Cerebellar cortex (tissue), 1 donor: ENCODE measurements at places on chromosomes 4 and X.

DNA sequence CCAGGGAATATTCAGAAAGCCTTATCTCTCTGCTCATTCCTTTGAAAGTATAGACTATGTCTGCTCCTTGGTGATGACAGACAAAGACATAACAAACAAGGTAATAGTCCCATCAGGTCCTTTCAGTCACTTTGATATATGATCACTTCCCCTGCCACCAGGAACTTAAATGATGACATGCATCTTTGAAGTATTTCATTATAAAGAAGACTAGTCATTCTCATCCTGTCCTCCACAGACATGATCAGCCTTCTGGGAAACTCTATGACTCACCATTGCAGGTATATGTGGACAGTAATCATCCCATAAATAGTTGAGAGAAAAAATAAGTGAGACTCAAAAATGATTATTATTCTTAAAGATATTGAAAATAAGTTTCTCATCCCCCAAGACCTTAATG is 117.5 kb upstream of the VCX2 start:
- no peak for DNase-seq

DNA sequence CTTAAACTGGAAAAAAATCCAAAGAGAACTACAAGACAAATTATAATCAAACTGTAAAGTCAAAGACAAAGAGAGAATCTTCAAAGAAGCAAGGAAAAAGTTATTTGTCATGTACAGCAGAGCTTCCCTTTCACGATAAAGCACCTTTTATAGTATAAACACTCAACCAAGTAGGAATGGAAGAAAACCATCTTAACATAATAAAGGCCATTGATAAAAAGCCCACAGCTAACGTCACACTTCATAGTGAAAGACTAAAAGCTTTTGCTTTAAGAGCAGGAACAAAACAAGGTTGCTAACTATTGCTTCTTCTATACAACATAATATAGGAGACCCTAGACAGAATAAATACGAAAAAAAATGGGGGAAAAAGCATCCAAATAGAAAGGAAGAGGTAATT is 595.7 kb upstream of the POU3F4 start:
- DNase-seq, result no peak

DNA sequence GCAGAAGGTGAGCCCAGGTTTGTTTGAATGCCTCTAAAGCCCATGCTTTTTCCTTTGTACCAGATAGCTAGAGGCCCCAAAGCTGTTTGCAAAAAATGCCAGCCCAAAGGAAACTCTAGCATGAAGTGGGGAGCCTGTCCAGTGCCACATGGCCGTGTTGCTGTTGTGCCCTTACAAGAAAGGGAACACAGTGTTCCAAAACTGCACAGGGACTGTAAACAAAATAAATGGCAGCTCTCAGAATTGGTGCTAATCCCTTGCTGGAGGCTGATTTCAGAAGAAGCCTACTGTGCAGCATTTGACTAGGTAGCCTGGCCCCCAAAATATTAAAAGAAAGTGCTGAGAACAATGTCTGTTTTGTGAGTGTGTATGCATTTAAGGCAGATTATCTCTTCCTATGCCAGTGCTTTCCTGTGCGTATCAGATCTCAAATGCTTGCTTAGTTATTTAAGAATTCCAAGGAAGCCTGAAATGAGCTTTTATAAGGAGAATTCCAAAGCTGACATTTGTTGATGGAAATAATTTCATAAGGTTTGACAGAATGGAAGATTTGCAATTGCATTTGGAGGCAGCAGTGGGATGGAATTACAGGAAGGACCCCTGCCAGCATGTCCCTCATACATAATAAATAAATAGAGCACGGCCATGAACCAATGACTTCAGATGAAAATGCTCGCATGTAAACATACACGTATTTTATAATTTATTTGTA is 115.7 kb downstream of the IRF2 start:
- DNase-seq, result peak; percentile 8

- DNase-seq, result no peak
Observed at GRCh38 chr4:13126976-13127910, 356.9 kb downstream of the RAB28 start.

- no peak for DNase-seq
Observed at GRCh38 chrX:112056886-112057285, 25.7 kb downstream of the TRPC5 start.

DNA sequence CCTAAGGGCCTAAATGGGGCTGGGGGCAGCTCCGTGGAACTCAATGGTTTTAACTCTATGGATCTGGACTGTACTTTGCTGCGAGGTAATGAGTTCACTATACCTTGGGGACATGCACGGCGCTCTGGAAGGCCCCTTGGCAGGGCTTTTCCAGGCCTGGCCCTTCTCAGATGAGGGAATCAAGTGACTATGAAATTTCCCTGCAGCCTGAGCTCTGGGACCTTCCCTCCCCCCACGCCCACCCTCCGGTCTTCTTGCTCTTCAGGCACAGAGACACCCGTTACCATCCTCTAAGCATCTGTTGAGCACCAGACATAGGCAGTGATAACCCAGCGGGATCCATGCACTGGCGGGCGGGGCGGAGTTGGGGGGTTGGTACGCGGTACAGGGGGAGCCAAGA is 109.2 kb downstream of the PSAPL1 start:
- no peak for DNase-seq

- DNase-seq, result no peak
Observed at GRCh38 chrX:24767557-24767956, 73.8 kb downstream of the POLA1 start.

DNA sequence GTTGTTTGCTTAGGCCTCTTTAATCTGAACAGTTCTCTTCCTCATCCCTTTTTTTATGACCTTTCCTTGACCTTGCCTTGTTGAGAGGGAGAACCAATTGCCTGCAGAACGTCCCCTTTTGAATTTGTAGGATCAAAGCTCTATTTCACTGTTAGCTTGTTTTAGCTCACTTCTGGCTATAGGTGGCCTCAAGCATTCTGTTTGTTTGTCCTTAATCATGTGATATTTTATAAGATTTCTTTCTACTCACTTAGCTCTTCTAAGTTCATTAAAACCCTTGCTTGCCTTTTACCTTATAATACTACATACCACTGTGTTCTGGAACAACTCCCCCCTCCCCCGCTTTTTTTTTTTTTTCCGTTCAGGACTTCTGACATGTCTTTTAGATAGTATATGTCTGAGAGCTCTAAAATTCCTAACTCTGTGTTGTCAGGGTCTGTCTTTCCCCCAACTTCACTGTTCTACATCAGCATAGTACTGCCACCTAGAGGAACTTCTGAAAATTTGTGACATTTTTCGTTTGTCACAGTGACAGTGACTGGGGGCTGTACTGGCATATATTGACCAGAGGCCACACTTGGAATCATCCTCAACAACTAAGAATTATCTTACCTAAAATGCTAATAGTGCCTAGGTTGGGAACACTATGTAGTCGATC is 128.5 kb downstream of the LARP7 start:
- DNase-seq, result peak; percentile 41

DNA sequence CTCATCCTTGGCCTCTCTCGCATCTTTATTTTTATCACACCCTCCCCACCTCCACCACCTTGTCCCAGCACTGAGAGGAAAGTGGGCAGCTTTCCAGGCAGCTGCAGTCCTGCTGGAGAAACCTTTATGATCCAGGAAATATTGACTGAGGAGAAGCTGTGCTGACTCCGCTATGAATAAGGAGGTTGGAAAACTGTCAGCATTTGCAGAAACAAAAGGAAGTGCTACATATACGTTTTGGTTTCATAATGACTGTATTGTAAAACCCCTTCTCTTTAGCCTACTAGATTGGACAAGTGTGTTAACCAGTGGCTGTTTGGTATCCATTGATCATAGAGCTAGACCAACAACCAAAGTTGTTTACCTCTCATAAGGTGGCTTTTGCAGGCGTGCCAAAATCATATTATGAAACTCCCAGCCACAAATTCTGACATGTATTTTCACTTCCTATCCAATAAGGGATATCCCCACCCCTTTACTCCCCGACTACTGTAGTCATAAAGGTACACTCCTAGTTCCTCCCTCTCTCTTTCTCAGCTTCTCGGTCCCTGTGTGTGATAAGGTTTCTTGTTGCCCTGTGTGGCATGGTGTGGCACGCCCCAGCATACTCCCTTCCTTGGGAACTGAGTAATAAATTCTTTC is 88.4 kb downstream of the GPR143 start:
- no peak for DNase-seq

DNA sequence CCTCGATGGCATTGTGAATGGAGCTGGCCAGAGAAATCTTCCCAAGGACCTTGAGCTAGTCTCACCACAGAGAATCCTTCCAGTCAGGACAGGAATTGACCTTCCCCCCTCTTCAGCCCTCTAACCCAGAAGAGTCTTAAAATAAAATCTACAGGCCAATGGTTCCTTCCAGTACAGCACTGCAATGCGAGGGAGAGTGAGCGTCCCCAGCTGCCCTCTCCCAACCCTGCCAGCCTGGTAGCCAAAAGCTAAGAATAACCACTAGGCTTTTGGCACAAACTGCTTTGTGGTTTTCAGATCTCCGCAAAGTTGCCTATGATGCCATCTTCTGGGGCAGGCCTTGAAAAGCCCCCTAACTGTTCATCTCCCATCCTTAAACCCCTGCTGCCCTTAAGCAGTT is 175.1 kb downstream of the AR start:
- DNase-seq, result no peak

DNA sequence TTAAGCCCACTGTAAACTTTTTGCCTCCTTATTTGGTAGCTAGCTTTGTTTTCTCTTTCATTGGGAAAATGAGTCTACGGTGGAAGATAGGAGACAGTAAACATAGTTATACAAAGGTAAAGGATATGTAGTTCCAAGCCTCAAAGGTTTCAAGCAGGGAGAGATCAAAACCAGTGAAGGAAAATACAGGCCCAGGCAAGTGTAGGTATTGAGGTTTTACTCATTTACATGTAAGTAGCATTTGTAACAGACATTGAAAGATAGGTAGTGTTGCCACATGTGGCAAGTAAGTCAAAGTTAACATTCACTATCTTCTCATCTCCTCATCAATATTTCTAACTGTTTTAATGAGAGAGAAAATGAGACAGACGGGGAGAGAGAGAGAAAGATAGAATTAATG is 136.5 kb downstream of the RTL3 start:
- no peak for DNase-seq

GRCh38 chrX:129953334-129953648 is 29.1 kb upstream of the BCORL1 start:
- DNase-seq, result no peak

DNA sequence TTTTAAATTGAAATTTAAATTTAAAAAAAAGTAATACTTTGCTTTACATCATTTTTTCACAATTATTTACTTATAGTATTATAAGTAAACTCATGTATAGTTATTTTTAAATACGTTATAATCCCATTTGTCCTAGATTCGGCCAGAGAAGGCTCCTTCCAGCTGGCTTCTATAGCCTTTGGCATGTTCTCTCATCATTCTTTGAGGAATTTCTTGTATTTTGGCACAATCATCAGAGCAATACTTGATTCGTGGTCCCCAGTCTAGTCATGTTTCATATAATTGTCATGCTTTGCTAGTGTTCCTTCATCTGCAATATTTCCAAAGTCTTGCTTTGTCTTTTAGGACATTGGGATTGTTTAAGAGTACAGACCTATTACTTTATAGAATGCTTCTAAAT is 1037.9 kb upstream of the AGA start:
- DNase-seq, result peak; percentile 9

GRCh38 chrX:118345045-118345463 is 852 bp upstream of the WDR44 start:
- DNase-seq, result no peak

DNA sequence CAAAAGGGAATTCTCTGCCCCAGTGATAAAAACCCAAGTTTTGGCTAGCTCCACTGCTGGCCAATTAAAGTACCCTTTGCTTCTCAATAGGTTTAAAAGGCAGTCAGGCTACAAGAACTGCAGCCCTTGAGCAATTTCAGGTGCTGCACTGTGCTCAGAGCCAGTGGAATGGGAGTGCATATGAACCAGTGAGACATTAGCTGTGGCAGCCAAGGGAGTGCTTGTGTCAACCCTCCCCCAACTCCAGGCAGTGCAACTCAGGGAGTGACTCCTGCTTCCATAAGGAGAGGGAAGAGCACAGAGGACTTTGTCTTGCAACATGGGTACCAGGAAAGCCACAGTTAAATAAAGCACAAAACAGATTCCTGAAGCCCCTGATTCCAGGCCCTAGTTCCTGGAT is 61.6 kb upstream of the VAMP7 start:
- DNase-seq, result no peak

DNA sequence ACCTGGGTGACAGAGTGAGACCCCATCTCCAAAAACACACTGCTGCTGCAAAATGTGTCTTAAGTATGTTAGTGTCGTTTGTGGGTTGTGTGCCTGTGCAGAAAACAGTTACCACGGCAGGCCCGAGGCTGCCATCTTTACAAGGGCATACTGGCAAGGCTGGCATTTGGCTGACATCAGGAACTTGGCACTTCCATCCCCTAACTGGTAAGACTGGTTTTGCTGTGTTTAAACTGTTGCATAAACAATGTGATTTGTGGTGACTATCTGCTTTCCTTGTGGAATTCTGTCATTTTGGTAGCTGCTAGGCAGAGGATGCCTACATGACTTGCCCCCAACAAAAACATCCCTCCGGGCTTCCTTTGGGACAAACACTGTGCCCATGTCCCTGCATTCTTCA is 12.3 kb downstream of the LRP2BP start:
- DNase-seq, result no peak

DNA sequence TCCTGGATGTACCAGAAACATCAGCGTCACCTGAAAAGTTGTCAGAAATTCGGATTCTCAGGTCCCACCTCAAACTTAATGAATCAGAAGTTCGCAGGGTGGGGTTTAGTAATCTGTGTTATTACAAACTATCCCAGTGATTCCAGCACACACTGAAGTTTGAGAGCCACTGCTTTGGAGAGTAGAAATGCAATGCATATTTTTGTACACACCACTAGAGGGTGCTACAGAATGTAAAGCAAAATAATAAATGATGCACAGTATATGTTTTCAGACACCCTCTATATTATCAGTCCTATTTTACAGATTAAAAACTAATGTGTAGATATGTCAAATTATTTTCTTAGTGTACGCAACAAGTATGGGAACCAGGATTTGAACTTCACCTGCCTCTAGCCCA is 2.4 kb upstream of the MORF4L2 start:
- DNase-seq, result peak; percentile 69

DNA sequence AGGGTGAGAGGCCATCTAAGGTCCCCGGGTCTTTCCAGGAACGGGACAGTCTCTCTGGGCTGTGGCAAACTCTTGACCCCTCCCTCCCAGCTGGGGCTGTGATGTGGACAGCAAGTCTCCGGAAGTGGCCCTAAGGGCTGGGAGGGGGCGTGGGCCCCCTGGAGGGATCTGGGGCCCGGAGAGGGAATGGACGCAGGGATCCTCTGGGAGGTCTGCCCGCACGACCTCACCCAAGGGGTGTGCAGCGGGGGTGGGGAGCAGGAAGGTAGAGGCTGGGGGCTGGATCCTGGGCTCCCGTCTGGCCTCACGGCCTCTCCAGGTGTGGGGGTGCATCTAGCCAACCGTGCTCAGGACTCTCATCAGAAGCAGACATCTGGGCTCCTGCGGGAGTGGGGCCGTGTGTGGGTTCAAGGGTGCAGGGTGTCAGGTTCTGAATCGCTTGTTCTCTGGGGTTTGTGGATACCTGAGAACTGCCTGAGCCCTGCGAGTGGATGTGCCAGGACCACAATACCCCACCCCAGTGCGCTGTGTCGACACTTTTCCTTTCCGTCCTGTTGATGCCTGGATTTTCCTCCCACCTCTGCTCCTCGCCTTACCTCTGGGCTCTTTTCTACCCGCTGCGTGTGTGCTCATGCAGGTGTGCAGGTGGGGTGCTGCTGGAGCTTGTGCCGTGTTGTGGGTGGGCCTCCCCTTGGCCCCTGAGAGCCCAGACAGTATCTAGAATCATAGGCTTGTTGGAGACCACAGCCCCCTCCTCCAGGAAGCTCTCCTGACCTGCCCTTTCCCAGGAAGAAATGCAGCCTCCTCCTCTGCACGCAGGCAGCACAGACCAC is 915 bp downstream of the CPZ start:
- DNase-seq, result no peak
